NCI-H748 treated with DMSO at 0.1 percent for 48 hours (cell line): ENCODE measurements at places on chromosomes 3 and 15.

DNA sequence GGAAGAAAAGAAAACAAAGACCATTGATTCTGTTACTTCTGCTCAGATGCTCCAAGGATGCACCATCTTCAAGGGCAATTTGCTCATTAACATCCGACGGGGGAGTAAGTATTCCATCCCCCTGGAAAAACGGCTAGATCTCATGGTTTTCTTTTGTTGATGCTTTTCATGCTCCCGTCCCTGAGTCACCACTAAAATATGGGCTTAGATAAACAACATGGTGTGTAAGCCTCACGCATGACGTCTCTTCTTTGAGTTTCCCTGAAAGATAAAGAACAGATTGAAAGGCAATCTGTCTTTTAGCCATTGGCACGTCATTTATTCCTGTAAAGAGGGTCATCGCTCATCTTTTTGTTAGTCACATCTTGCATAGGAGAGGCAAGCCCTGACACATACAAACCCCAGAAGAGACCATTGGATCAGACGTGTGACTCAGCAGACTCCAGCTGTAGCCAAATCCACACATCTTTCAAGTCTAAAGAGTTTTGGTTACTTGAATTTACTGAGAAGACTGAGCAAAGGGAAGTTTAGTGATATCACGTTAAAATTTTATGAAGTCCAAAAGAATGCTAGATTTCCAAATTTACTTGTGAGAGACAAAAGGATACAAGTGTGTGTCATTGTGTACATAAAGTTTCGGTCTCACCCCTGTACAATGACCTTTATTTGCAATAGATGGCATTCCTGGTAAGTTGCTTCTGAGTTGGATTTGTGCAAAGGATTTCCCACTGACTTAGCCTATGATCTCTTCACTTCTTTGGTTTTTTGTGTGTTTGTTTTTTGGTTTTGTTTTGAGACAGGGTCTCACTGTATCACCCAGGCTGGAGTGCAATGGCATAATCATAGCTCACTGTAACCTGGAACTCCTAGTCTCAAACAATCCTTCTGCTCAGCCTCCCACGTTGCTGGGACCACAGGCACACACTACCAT, 110.5 kb downstream of the PGPEP1L start:
- no peak for DNase-seq

DNA sequence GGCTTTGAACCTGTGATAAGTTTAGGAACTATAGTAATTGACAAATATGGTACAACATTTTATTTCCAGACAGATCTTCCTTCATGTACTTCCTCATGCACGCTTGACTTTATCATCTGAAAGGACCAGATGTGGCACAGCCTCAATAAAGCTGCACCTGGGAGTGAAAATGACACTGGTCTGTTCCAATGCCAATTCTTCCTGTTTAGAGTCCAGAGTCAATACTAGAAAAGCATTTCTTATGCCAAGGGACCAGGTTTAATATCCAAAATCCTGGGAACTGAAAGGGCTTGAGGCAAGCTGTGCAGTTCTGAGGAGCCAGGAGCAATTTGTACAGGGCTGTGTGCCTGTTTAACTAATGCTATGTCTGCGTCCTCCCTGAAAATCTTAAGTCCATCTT, 15.3 kb downstream of the DPH6 start:
- DNase-seq: no peak

DNA sequence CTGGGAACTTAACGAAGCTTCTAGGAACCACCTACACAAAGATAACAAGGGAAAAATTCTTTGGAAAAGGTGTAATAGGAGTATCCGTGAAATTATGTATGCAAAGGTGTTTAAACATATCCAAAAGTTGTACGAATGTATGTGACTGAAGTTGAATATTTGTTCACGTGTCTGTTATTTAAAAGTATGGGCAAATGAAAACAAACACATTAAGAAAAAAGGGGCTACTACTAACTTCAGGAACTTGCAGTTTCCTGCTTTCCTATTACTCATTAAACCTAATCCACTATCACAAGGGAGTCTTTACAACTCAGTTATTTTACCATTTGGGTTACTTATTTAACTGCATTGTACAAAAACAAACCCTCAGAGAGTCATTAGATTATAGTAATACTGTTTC, 33.9 kb upstream of the GRAMD1C start:
- no peak for DNase-seq

GRCh38 chr3:165521131-165521871, 315.9 kb downstream of the BCHE start:
- no peak for DNase-seq

- no peak for DNase-seq
These were observed 39.4 kb upstream of the SMAD3 start for GRCh38 chr15:67025719-67026609.

GRCh38 chr15:96392380-96393208, 62.1 kb downstream of the NR2F2 start:
- no peak for DNase-seq

DNA sequence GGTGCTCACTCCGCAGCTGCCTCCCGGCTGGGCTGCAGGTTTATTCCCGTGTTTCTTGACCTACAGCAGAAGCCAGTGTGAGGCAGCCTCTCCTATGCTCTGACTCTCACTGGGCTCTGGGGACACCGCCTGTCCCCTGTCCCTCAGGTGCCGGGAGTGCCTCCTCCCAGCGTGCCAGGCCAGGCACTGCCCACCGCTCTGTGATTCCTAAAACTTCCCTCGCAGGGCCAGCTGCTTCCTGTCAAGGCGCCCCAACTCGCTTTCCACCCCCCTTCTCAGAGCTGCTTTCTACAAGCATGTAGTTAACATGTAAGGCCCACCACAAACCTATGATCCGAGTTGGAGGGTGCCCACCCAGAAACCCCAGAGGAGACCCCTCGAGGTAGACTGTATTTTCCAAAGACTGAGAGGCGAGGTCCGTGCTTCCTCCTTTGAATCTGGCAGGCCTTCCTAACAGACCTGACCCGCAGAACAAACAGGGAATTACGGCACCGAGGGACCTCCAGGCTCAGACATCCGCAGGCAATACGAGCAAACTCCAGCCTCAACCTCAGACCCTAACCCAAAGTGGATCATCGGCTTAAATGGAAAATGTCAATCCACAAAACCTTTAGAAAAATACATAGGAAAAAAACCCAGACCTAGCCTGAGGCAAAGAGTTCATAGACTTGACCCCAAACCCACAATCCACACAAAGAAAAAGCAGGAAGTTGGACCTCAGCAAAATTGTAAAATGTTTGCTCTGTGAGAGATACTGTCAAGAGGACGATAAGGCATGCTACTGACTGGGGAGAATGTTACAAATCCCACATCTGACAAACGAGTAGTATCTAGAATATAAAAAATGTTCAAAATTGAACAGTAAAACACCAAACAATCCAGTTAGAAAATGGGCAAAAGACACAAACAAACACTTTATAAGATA, 121.3 kb upstream of the IQSEC1 start:
- no peak for DNase-seq

GRCh38 chr3:45106874-45107273, 39.3 kb downstream of the CDCP1 start:
- DNase-seq: no peak

DNA sequence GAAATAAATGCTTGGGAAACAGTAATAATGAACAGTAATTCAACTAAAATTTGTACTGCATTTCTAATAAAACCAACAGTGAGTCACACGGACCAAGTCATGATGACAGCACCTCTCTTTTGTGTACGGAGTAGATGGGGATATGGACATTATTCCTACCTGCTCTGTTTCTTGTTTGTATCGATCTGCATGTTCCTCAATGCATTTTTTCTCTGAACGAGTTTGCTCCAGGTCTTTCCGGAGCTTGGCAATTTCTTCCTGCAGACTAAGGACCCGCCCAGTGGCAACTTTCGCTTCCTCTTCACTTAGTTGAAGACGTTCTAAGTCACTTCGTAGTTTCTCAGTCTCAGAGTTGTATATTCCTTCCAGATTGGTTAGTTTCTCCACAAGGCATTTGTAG, 74.4 kb upstream of the MYO5C start:
- DNase-seq: no peak

- DNase-seq: no peak
These were observed 2.6 kb downstream of the PRRT3 start for GRCh38 chr3:9949626-9950025.

DNA sequence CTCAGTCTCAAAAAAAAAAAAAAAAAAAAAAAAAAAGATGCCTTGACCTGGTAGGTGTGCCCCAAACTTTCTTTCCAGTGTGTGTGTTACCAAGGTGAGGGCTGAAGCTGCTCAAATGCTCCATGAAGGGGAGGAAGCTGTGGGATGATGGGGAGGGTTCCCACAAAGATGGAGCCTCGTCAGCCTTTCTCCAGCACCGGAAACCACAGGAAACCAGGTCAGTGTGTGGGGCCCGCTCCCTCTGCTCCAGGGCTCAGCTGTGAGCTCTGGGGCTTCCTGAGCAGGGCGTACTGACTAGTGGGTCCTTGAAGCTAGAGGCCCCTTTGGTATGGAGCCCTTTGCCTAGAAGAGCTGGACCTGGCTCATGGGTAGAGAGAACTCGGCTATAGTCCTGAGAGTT, 681 bp upstream of the IL17RE start:
- DNase-seq: no peak

- no peak for DNase-seq
These were observed 63.5 kb downstream of the SLC49A4 start for GRCh38 chr3:122858373-122858772.

- DNase-seq: no peak
These were observed 28.0 kb upstream of the PTX3 start for GRCh38 chr3:157408499-157409149.

DNA sequence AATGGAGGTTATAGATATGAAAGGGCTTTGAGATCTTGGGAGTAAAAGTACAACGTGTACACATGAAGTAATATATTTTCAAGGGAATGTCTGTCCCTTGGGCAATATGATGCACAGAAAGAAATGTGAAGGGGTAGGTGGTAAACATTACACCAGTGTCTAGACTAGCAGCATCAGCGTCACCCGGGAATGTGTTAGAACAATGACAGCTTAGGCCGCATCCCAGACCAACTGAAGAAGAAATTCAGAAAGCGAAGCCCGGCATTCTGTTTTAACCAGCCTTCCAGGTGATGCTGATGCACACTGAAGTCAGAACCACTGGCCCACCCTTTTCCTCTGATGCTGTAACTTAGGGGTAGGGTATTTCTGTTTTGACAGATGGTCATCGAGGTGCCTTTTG, 6.3 kb downstream of the INAFM2 start:
- no peak for DNase-seq

GRCh38 chr15:78838489-78838888, 27.2 kb upstream of the ADAMTS7 start:
- no peak for DNase-seq

DNA sequence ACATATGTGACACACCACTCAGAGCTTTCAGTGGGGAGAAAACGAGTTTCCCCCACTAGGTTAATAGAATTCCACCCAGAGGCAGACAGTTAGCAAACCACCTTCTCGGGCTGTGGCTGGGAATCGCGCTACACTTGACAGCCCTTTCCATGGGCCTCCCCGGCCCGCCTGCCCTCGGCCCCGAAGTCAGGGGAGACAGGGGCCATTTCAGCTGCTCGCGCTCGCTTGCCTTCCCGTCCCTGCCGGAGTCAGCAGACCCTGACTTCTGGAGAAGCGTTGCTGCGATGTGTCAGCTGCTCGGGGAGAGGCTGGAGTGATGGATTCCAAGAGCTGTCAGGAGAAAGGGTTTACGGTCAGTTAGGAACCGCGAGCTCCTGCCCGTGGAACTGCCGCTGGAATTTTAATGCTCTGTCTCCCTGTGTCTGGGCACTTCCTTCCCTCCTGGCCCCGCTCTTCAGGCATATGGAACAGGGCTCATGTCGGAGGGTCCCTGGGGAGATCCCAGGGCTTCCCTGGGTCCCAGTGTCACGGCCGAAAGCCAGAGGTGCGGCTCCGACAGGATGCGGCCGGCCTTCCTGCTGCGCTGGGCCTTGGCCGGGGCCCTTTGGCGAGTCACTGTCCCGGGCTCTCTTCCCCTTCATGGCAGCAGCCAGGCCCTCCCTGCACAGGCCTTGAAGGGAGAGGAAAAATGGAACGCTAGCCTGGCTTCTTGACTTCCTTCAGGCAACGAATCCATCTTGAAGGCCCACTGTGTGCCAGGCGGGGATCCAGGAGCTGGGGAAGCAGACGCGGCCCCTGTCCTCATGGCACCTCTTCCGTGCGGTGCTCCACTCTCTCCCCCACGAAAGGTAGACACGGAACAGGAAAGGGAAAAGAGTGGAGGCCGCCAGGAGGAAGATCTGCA, 38.4 kb upstream of the VPS8 start:
- DNase-seq: no peak

DNA sequence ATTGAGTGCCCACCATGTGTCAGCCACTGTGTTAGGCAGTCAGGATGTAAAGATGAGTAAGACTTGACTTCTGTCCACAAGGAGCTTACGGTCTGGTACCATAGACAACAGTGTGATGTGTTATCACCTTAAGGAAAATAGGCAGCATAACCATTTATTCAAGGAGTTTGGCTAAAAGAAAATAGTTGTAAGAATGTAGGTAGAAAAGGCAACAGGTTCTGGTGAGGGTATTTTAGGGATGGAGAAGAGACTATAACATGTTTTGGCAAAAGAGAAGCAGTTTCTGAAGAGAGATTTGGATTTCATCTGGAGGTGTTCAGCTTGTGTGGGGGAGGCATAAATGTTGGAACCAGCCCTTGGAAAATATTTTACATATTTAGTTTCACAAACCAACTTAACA, 121.9 kb downstream of the HCN4 start:
- DNase-seq: no peak

- no peak for DNase-seq
These were observed 247.7 kb upstream of the TTC14 start for GRCh38 chr3:180354214-180354613.

DNA sequence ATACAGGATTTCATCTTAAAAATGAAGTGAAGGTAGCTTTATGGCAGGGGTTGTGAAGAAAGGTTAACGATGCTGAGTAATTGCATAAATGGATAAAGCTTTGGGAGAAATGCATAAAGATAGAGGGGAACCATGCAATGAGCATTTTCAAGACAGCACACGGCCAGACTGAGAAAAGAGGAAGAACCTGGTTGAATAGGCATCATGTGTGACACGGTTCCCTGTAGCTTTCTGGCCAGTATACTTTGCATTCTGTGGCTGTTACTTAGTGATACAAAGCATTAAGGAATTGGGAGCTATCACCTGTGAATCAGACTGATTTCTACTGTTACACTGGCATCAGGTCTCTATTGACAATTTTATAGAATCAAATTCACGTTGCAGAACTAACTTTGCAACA, 33.3 kb downstream of the NR2C2 start:
- DNase-seq: no peak

DNA sequence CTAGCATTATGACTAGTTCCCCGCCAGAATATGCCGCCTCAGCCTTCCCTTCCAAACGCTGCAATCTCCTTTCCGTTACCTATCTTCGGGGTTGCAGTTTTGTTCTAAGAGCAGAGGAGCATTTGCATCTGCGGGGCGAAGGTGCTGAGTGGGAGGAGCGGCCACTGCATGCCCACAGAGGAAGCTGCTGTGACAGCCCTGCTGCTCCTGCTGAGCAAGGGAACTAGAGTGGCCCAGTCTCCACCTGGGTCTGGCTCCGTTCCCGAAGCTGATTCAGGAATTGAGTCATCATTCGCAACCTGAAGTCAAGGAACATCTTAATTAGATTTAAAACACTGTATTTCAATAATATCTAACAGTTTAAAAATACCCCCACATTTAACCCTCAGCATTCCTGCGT, 98.2 kb upstream of the TJP1 start:
- DNase-seq: no peak
